ENCODE measurements at places on chromosomes 2 and 18.
A peak's percentile ranks its signal among the peaks of the same experiment; 100 is the strongest.

DNA sequence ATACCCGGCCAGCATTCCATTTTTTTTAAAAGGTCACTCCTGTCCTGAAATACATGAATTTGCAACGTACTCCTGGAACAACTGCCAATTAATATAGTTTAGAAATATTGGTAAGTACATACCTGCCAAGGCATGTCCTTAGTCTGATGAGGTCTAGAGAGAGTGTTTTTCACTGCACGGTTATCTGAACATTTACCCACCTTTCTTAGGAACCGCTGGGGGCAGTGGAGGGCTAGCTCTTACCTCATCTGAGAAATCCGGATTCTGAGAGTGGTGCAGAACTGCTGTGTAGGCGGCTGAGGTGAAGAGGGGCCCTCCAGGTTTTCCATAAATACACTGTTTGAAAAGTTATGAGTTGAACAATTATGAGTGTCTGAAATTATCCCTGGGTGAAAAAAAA, 133.1 kb upstream of the CCDC195 start:
- DNase-seq, result no peak

DNA sequence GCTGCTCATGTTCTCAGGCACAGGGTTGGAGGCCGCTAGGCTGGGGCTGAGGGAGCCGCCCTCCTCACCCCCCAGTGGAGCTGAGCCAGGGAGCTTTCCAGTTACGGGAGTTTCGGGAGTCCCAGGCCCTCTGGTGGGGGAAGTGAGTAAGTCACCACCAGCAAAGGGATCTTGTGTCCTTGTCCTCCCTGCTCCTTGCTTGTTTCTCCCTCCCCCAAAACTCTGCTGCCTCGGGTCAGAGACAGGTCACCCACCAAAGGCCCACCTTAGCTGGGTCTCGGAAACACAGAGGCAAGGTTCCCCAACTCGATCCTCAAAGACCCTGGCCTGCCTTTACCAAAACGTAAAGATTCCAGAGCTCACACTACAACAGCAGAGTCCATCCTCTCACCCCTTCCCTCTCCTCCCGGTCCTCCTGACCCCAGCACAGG, 60.5 kb upstream of the POMC start:
- peak; percentile 42 for DNase-seq

- peak; percentile 38 for DNase-seq
Observed at GRCh38 chr2:38146907-38147307, 71.0 kb upstream of the CYP1B1 start.

GRCh38 chr2:36459725-36460137, 104.2 kb downstream of the CRIM1 start:
- DNase-seq, result no peak

- no peak for DNase-seq
Observed at GRCh38 chr18:39913672-39914366, 2041.2 kb upstream of the PIK3C3 start.

DNA sequence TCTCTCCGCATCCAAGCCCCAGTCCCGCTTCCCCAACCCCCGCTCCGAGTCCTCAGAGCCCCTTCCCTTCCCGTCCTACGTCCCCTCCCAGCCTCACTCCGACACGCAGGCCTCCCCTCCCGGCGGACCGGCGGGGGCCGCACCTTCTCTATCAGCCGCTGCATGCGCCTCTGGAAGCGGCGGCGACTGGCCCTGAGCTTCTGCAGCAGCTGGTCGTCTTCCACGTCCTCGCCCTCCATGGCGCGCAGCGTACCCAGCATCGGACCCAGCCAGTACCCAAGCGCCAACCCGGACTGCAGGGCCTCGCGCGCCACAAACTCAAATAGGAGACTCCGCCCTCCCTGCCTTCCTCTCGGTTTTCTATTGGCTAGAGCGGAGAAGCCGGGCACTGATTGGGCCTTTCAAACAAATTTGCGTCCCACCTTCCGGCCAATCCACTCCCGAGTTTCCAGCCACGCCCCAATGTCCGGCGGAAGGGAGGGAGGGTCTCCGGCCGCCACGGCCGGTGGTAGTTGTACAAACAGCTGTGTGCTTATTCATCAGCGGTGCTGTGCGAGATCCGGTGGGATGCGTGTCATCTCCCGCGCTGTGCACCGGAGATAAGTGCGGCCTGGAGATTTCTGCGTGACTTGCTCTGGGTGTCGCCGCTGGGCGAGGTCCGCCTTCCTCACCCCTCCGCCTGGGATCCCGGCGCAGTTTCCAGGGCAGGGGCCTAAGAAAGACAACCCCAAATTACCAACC, at the start of gene HJURP:
HJURP (minus strand) TSS at position 295 of the 741 bp plus-strand sequence; CDS start at position 260, 35 bp downstream.
- peak; percentile 91 for DNase-seq

DNA sequence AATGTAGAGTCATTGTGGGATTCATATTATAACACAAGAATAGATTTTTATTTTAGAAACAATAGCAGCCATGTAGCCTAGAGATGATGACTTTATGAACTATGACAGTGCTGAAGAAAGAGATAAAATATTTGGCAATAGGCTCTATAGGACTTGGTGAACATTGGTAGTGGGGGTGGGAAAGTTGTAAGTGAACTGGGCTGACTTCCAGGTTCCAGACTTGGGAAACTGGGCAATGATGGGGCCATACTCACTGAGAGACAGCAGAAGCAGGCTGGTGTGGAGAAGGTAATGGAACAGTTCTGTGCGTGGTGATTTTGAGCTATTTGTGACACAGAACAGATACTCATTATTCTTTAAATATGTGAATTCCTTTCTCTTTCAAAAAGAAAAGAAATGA, 470.3 kb upstream of the HNRNPA3 start:
- no peak for DNase-seq

- no peak for DNase-seq
Observed at GRCh38 chr2:100978582-100979191, 23.4 kb upstream of the RPL31 start.

DNA sequence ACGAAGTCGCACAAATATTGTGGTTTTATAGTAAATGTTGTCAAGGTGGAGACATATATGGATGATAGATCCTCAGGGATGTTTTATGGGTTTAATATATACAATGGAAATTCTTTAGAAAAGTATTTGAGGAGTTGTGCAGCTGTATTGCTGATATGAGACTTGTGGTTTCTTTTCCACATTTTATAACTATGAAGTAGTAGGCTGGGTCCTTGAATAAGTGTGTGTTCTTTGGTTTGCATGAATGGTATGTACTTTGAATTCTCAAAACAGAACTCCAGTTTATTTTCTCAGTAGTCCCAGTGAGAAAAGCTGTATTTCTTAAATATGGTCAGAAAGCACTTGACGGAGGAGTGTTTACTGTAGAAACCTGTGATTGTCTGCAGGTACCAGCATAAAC, 42.4 kb downstream of the PLCL1 start:
- DNase-seq, result no peak

- DNase-seq, result no peak
Observed at GRCh38 chr2:205679410-205680009, 2.8 kb upstream of the NRP2 start.

GRCh38 chr18:58496937-58497336, 132.0 kb downstream of the ALPK2 start:
- DNase-seq, result no peak

- no peak for DNase-seq
Observed at GRCh38 chr2:31704561-31705212, 123.9 kb upstream of the SRD5A2 start.

DNA sequence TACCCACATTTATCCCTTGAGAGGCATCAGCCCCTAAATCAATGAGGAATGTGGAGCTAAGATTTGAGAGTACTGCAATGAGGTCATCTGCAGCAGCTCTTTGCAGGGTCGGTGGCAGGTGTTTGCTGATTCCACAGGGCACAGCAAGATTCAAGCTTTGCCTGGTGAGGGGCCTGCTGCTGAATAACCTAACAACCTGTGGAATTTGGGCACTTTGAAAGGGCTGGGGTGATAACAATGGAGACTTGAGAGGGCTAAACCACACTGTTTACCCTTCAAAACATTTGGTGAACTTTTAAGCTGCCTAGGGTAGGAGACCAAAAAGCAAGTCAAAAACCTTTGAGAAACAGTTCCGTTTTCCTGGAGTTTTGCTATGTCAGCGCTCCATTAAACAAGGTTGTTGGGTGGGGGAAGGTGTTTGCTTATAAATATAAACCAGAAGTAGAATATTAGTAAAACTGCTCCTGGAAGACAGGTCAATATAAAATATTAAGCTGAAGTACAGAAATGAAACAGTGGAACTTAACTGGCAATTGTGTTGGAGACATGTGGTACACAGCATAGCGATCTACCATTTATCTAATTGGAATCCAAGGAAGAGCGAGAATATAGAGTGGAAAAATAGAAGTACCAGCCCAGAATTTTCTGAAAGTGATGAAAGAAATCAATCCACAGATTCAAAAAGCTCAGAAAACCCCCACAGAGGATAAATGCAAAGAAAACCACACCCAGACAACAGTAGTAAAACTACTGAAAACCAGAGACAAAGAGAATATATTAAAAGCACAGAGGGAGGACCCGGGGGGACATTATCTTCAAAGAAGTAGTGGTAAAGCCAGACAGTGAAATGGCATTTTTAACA, 15.7 kb downstream of the COPS8 start:
- DNase-seq, result no peak

DNA sequence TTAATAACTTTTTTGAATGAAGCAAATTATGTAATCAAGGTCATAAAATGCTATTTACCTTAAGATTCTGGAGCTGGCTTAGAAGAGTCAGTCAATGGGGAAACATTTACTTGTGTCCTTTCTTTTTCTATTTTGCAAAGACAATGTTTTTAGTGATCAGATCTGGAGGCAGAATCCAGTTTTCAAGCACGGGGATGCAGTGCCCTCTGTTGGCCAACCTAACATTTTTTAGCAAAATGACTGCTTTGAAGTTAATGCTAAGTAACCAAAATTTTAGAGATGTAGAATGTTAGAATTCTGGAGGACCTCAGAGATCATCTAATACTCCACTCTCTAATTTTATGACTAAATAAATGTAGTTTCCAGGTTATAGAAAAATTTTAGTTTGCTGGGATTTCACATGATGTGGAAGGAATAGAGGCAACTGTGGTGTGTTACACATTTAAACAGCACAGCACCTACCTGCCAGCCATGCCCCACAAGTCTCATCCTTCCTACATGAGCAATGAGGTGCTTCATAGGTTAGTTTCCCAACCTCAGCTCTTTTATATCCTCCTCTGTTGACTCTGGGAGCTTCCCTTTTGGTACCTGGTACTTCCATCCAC, 23.6 kb upstream of the SLC9A4 start:
- peak; percentile 52 for DNase-seq
